A549 treated with Hydrocortisone at 1 μM for 4 hours (cell line): ENCODE measurements at places on chromosomes 2 and 18. TPM values are rescaled to one million over a fixed set of nuclear protein-coding genes. Genes with fewer than 3 reads are reported as not detected.

The PER2 gene
- 5.7 to 7.5 TPM (median 6.4 TPM) in 5 replicates for total RNA-seq

The CFAP221 gene
- total RNA-seq: 0.23 to 0.38 TPM (median 0.28 TPM) in 5 replicates

The SLC4A5 gene
- 0.31 to 0.47 TPM (median 0.42 TPM) in 5 replicates for total RNA-seq

The ANKRD12 gene
- total RNA-seq: 2.7 to 4.8 TPM (median 4.4 TPM) in 5 replicates

The TUBA4B gene
- 0.15 to 0.33 TPM (median 0.20 TPM) in 5 replicates for total RNA-seq
